Stimulated activated CD4-positive, alpha-beta T cell treated with anti-CD3 and anti-CD28 coated beads, Interleukin-1b, Interleukin-23, amount 100 ng/mL, for 24 hours (primary cell): ENCODE measurements at places on chromosomes 11 and 22.

DNA sequence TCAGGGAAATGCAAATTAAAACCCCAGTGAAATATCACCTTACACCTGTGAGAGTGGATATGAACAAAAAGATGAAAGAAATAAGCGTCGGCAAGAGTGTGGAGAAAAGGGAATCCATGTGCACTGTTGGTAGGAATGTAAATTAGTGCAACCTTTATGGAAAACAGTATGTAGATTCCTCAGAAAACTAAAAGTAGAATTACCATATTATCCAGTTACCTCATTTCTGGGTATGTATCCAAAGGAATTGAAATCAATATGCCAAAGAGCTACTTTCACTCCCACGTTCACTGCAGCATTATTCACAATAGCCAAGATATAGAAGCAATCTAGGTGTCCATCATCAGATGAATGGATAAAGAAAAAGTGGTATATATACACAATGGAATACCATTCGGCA, 246.0 kb upstream of the ARHGAP20 start:
- DNase-seq: no peak

- no peak for DNase-seq
Observed at GRCh38 chr11:12854829-12855228, 154.3 kb upstream of the RASSF10 start.

DNA sequence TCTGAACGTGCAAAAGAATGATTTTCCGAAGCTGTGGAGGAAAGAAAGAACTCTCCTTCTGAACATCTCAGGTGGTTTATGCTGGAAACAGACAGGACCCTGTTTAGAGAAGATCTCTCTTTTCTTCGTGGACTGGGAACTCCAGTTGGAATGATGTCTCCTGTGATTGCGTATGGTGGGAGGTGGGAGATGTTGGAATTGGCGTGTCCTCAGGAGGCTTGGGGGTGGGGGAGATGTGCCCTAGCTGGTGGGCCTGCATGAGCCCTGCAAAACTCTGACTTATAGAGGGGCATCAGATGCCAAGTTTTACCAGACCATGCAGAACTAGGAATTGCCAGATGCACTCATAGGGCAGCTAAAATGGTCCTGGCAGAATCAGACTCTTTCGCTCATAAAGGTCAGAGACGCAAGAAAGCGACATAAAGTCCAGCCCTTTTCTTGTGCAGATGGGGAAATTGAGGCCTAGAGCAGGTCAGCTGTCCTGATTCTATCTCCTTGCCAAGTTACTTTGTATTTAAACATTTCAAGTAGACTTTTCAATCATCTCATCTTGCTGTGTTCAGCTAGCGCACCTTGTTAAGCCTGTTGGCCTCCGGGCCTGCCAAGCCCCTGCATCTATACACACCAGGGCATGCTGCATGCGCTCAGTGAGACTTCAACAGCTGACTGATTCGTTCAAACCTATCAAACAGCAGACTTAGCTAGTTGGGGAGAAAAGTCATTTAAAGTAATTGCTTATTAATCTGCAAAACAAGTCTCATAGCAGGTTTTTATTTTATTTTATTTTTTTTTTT, 34.2 kb upstream of the EHF start:
- DNase-seq: no peak

DNA sequence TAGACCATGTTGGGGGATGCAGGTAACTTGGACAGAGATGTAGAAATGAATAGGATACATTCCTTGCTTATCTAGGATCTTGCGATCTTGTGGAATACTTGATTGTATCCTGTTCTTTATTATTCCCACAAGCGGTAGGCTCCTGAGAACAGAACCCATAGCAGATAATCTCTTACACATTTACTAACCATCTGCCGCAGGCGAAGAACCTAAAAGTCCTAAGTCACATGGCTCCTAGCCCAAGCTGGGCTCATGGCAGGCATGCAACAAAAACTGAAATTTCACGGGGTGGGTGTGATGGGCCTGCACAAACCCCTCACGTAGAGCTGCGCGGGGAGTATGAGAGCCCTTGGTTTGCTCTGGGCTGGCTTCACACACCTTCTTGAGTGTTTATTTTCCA, 177.4 kb upstream of the NECTIN1 start:
- DNase-seq: no peak

DNA sequence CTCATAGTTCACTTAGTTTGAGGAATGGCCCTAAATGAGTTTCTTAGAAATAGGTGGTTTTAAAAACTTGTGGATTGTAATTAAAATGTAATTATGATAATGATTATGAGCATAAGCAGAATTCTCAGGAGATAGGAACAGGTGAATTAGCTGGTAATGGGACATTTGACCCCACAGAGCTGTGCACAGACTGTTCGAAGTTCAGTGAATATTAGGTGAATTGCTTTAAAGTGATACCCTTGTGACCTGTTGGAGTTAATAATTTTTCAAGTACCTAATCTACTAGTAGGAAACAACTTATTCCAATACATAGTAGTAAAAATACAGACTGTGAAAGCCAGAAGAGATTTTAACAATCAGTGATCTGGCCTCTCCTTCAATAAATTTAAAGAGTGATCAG, 8.1 kb downstream of the FAR1 start:
- DNase-seq: no peak

DNA sequence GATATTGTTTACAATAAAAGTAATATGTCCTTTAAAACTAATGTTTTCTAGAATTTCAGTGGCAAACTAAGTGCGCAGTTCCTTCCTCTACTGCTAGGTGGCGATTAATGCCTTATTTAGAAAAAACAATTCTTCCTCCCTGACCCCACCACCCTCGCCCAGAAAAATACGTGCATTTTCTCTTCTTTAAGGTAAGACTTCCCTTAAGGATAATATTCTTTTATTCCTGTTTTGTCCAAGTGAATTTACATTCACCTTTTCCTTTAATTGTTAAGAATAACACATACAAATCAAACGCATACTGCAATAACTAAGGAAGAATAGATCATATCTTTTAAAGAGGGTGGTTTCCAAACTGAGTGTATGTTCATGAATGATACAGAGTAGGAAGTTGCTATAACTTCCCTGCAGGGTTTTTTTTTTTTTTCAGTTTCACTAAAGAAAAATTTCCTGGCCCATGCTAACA, 17.0 kb upstream of the PSMA1 start:
- DNase-seq: no peak

- DNase-seq: no peak
Observed at GRCh38 chr11:80816966-80817365, 1376.1 kb upstream of the TENM4 start.

GRCh38 chr11:128361451-128362020, 225.8 kb downstream of the ETS1 start:
- no peak for DNase-seq

DNA sequence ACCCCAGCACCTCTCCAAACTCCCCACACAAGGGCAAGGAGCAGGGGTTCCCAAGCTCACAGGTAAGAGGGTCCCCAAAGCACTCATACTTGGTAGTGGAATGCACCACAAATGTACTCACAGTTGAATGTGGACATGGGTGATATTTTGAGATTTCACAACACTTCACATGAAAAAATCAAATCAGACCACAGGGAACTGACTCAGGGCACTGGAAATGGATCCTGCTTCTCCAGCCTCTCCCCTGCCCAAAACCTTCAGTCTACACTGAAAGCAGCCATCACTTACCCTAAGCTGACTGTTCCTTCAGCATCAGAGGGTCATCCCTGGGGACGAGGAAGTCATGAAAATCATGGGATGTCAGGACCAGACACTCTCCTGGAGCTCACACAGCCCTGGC, 40.2 kb downstream of the SCGB1A1 start:
- DNase-seq: no peak

- no peak for DNase-seq
Observed at GRCh38 chr22:24285245-24285644, 14.6 kb downstream of the SPECC1L start.

GRCh38 chr11:98589967-98590366, 430.8 kb upstream of the CNTN5 start:
- no peak for DNase-seq

DNA sequence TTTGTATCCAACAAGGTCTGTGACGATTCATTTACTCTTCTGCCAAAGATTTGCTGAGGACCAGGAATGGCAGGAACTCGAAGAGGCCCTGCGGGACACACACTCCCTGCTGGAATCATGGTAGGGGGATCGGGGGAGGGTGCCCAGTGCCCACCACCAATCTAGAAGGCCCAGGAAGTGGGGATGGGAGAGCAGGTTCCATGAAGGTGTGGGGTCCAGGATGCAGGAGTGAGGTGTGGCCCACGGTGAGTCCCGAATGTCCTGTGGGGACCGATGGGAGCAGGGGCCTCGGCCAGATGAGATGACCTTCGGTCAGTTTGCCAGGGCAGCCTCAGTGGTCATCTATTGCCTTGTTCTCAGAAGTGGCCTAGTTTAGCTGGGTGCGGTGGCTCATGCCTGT, 492.7 kb downstream of the BRD1 start:
- no peak for DNase-seq

DNA sequence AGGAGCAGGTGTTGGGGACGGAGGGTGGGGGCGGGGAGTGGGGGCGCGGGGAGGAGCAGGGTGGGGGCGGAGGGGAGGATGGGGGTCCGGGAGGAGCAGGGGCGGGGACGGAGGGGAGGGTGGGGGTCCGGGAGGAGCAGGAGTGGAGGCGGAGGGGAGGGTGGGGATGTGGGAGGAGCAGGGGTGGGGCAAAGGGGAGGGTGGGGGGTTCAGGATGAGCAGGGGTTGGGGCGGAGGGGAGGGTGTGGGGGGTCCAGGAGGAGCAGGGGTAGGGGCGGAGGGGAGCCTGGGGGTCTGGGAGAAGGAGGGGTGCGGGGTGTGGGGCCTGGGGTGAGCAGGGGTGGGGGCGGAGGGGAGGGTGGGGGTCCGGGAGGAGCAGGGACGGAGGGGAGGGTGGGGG, 17.1 kb downstream of the CRELD2 start:
- DNase-seq: no peak

DNA sequence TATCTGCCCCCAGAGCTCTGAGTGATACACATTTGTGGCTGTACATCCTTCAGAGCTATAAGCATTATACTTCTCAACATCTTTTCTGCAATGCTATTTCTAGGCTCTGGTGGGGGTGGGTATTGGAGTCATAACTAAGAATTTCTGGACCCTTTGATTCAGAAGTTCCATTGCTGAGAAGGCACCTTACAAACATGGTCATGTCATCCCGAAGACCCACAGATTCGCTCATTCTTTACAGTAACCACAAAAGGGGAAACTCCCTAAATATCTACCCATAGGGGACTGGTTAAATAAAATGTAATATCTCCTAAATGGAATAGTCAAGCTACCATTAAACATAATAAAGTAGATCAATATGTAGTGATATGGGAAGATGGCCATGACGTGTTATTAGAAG, 98.8 kb downstream of the PRR5L start:
- DNase-seq: no peak

DNA sequence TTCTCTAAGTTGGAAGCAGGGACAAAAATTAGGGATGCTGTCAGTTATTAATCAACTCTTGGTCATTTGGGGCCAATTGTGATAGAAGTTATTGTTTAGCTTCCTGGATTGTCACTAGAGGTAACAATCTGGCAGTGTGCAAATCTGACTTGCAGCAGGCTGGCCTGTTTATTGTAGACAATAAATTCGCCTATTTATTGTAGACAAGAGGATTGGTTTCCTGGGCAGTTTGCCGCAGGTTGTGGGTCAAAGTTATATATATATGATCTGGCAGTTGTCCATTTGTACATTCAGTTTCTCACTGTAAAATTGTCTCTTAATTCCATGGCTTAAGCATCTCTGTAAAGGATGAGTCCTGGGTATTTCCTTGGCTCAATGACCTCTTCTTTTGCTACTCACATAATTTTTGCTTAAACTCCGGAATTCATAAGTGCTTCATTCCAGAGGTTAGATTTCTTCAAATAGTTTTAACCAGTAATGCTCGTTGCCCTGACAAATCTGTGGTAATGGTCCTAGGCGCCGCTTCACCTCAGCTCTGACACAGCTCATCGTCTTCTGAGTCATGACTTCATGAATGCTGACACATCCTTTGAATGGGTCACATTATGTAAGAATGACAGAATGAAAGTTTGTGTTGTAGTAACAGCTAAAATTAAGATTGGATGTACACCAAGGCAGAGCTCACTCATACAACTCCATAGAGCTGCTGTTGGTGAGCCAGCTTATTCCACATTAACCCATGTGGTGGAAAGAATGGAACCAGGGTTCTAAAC, 7.8 kb upstream of the MMP3 start:
- DNase-seq: no peak

DNA sequence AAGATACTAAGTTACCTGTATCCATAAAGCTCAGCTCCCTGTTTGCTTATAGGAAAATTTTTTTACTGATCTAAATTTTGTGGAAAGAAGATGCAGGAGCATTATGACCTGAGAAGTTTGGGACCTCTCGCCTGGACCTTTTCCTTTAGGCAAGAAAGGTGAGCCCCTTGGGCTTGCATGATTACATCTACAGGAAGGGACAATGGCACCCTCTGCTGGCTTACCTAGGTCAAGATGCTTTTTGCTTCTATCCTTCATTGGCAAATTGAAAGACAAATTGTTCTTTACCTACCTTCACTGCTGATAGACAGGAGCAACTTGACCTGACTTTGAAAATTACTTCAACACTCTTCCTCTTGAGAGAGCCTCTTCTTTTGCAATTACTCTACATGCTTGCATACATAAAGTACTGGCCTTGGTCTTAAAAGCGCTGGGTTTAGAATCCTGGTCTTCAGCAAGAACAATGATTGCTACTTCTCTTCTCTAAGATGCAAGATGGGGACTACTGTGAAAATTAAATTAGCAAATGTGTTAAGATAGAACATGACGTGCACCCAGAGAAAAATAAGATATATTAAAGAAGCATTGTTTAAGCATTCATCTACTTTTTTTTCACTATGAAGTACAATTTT, 147.2 kb downstream of the TRPC6 start:
- DNase-seq: no peak

DNA sequence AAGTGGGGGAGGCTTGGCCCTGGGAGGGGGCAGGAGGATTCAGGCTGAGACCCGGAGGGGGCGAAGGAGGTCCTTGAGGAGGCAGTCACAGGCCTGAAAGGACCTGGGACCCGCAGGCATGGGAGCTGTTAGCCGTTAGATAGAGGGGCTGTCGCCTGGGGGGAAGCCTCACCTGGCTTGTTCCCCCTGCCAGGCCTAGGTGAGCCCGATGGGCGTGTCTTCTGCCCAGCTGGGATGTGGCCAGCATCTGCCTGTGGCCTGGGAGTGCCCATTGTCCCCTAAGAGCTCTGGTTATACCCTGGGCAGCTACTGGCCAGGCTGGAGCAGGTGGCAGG, 1.8 kb upstream of the DUSP8 start:
- no peak for DNase-seq

- no peak for DNase-seq
Observed at GRCh38 chr11:57500515-57500914, 15.0 kb downstream of the SLC43A1 start.

DNA sequence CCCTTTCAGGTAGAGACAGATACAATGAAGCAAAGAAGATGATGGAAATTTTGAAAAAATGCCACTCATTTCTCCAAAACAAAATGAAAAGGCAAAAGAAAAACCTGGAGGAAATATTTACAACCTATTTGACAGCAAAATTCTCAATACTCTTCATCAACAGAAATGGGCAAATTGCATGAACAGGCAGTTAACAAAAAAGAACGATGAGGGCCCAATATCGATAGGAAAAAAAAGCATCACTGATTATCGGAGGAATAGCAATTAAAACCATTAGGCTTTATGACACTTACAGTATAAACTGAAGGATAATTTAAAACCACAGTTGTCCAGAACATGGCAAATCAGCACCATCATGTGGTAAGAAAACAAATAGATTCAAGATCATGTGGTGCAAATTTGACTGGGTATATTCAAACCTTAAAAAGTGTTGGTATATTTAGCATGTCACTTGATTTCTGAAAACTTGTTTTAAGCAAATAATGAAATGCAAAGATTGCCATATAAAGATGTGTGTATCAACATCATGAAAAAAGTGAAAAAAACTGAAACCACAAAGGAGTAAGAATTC, 222.9 kb downstream of the BRD1 start:
- DNase-seq: no peak
